ENCODE measurements at places on chromosomes 1 and 21.

GRCh38 chr1:27956761-27957160, 3.0 kb upstream of the XKR8 start:
- no peak for DNase-seq

GRCh38 chr1:240084337-240084736, 7.3 kb upstream of the FMN2 start:
- DNase-seq, result no peak

DNA sequence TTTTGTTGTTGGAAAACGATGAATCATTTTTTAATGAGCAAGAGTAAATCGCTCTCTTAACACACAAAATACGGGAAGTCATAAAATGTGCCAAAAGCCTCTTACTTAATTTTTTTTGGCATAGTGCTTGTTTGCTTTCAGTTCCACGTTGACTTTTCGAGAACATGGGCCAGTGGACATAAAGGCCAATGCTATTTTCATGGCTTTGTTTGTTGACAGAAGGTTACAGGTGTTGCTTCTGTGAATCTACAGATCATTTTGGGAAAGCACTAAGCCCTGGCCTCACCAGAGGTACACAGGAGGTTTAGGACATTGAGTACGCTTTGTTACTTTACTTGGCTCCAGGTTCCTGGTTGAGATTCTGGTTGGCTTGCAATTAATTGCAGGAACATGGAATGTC, 199.4 kb upstream of the HMCN1 start:
- peak; percentile 68 for DNase-seq

- no peak for DNase-seq
Measured at GRCh38 chr1:81437213-81437612, 363.5 kb upstream of the ADGRL2 start.
